ENCODE measurements at places on chromosomes 3 and 15.

- no peak for DNase-seq
Measured at GRCh38 chr3:192841428-192841827, 76.2 kb downstream of the MB21D2 start.

DNA sequence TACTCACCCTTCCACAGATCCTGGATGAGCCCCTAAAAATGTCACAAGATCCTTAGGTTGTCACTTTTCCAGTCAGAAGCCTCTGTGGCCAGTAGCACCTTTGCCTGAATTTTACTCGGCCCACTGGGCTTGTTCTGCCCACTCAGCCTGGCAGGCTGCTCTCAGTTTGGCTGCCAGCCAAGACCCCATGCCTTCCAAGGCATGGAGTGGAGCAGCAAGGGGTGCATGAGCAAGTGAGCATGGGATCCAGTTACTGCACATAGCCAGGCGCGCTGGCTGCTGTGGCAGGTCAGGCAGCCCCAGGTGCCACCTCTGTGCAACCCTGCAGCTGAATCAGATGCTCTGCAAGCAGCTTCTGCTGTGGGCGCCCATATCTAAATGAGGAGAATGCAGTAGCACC lies 79.3 kb downstream of the CGGBP1 start:
- no peak for DNase-seq

GRCh38 chr3:162370141-162370540 lies 873.5 kb downstream of the OTOL1 start:
- no peak for DNase-seq

GRCh38 chr3:10950476-10951294 lies 41.9 kb upstream of the SLC6A1 start:
- DNase-seq, result peak; percentile 15

DNA sequence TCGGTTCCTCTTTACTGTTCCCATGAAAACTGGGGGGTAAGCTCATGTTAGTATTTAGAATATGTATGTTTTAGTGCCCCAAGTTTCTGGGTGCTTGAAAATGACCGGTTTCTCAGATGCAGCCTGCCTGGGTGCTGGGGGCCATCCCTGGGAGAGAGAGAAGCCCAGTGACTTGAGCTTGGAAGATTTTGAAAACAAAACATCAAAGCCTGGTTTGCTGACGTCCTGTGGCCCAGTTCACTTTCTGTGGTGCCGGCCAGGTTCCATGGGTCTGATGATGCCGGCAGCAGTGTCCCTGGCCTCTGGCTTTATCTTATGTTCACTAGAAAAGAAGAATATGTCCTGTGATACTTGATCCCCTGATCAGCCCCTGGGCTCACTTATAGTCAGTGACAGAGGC lies 17.1 kb downstream of the APBA2 start:
- no peak for DNase-seq

- DNase-seq, result peak; percentile 89
Measured at GRCh38 chr15:89177633-89178306, 43.6 kb downstream of the RLBP1 start.

DNA sequence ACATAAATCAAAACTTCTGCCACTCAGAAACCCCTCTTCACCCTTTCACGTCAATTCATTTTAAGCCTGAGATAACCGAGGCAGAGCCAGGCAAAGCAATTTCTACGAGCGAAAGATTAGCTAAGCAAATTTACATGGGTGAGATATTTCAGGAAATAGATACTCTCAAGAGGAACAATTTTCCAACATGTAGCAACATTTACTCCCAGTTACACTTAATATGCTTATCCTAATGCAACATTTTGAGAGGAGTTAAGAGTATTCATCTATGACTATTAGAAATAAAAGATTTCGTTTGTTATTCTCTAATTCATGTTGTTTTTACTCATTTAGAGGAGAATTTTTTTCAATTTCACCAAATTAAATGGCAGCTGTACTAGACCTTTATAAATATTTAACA lies 837 bp downstream of the TMC3 start:
- DNase-seq, result no peak

DNA sequence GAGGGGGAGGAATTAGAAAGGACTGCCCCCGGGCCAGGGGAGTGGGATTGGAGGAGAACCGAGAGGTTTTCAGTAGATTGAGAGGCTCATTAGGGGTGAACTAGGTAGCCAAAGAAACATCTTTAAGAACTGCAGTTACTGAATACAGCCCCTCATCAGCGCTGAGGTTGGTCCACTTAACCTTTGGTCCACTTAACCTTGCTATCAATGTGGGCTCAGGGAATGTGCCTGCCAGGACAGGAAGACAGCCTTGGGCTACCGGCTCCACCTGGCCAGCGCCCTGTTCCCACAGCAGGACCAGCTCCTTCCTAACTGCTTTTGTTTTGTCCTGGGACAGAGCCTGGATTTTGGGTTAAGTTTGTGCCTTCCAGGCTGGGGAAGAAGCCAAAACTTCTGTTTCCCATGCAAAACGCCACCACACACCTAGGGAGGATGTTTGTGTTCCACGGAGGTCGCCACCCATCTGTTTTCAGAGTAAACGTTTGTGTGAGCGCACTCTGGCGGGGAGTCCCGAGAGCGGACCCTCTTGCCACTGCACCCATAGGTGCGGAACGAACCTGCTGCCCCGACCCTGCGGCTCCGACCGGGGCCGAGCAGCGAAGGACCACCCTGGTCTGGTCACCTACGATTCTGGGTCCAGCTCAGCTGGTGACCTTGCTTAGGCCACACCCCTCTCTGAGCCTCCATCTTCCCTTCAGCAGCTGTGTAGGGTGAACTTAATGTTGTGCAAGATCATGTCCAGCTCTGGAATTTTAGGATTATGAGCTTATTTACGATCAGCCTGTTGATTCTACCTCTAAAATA lies 107.4 kb downstream of the VGLL4 start:
- no peak for DNase-seq

GRCh38 chr15:39854161-39854560 lies 65.9 kb downstream of the GPR176 start:
- no peak for DNase-seq

DNA sequence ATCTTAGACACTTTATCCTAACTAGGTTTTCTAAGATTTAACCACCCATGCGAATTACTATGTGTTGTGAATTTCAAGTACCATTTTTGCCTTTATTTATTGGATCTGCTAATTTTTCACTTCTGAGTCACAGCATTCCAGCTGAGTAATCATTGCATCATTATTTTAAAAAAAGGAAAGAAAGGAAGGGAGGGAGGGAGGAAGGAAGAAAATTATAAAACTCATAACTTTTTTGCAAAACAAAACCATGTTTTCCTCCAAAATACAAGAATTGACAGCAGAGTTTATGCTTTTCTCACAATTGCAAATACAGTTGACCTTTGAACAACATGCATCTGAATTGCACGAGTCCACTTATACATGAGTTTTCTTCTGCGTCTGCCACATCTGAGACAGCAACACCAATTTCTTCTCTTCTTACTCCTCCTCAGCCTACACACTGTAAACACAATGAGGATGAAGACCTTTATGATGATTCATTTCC lies 651.4 kb upstream of the NECTIN3 start:
- no peak for DNase-seq

DNA sequence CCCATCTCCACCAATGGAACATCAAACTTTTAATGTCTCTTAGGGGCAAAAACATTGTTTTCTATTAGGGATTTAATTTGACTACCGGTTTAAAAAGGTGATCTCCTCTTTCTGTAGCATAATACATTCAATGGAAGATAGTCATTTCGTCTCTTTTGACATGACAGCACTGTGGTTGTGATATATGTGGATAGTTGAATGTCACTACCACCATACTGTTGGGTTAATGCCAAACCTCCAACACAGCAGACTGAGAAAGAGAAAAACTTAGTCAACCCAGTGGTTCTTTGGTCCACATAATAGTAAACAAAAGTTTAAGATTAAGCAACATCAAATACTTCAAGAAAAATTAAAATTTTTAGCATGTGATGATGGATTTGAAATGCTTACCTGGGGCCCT lies 530.4 kb downstream of the AGBL1 start:
- no peak for DNase-seq

GRCh38 chr3:155807823-155808222 lies 1.7 kb upstream of the C3orf33 start:
- no peak for DNase-seq

GRCh38 chr3:62098646-62099365 lies 274.5 kb downstream of the FEZF2 start:
- no peak for DNase-seq
